ENCODE measurements at places on chromosomes 5 and 9. TPM values are rescaled to one million over a fixed set of nuclear protein-coding genes. Genes with fewer than 3 reads are reported as not detected.
A peak's percentile ranks its signal among the peaks of the same experiment; 100 is the strongest.

- H3K27ac ChIP-seq, result no peak overlapping the region
- DNase-seq, result no peak
- H3K27me3 ChIP-seq, result no peaks in the 10 kb centered on the region
Observed at GRCh38 chr9:127913682-127914081, 3.2 kb downstream of the ST6GALNAC4 start.

DNA sequence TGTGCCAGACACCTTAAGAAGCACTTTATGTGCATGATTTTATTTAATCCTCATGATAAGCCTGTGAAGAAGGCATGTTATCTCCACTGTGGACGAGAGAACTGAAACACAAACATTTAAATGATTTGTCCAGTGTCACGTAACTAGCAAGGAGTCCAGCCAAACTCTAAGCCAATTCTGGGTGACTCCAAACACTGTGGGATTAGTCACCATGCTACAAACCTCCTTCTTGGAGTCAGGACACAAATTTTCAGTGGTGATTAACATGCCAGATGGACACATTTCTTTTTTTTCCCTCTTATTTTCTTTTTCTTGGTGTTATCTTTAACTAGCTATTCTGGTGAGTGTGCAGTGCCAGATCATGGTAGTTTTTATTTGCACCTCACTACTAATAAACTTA is 316.8 kb downstream of the NDUFS4 start:
- no peaks in the 10 kb centered on the region for H3K4me1 ChIP-seq
- no peak for DNase-seq
- H3K27me3 ChIP-seq, result no peaks in the 10 kb centered on the region
- no peak overlapping the region for H3K27ac ChIP-seq
- no peaks in the 10 kb centered on the region for H3K36me3 ChIP-seq
- no peak overlapping the region for H3K4me3 ChIP-seq

DNA sequence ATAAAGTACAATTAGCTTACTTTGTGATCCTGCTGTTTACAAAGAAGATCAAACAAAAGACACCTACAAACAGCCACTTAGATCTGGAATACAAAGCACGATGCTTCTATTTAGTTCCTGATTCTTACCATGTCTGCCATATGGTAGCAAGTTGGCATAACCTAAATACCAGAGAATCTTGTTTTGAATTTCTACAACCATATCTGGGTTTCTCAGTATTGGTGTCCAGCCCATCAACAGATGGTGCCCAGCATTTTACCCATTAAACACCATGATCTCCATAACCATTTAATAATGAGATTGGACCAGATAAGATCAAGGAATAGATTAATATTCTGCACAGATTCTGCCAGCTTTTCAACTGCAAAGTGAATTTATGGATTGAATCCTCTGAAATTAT is 29.8 kb downstream of the SLC24A2 start:
- H3K4me3 ChIP-seq, result no peak overlapping the region
- no peaks in the 10 kb centered on the region for H3K27me3 ChIP-seq
- H3K27ac ChIP-seq, result no peak overlapping the region
- DNase-seq, result no peak
- H3K36me3 ChIP-seq, result no peaks in the 10 kb centered on the region

- no peak overlapping the region for H3K4me3 ChIP-seq
- no peak overlapping the region for H3K27ac ChIP-seq
- no peaks in the 10 kb centered on the region for H3K27me3 ChIP-seq
Observed at GRCh38 chr5:95878417-95879323, 56.1 kb upstream of the GLRX start.

DNA sequence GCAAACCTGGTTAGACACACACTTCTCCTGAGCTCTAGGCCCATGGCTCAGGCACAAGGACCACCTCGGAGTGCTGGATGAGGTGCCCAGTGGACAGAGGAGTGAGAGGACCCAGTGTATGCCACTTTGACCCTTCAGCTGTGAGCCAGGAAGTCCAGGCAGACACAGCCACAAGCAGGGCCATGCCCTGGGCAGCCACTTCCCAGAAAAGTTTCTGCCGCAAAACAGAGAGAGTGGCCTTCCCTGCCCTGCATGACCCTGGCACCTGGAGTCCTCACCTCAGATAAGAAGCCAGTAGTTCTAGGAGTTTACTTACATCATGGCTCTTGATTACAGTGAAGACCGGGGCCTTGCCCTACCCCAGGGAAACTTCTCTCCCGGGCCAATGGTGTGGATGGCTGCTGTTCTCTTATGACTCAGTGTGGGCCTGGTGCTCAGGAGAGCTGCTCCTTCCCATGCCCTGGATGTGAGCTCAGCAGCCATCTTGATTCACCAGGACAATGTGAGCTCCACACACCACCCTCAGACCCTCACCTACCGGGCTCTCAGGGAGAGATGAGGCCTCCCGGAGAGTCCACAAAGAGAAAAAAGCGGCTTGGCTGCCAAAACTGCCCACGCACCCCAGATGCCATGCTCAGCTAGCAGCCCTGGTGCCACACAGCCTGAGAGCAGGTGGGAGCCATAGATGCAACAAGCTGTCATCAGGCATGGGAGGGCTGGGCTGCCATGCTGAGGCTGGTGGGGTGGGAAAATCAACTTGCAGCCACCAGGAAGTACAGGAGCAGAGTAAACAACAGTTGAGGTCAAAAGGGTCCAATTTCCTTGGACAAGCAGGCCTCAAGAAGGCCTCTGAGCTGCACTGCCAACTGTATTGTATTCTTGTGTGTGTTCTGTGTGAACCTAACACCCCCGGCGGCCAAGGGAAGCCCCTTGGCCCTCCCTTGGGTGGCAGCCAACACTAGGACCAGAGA is 11.7 kb upstream of the IRF1 start:
- peak overlapping the region; percentile 47 for H3K27ac ChIP-seq
- no peaks in the 10 kb centered on the region for H3K27me3 ChIP-seq
- no peak overlapping the region for H3K4me3 ChIP-seq
- no peaks in the 10 kb centered on the region for H3K36me3 ChIP-seq
- H3K4me1 ChIP-seq, result peaks cover 54% of the 10 kb centered on the region

DNA sequence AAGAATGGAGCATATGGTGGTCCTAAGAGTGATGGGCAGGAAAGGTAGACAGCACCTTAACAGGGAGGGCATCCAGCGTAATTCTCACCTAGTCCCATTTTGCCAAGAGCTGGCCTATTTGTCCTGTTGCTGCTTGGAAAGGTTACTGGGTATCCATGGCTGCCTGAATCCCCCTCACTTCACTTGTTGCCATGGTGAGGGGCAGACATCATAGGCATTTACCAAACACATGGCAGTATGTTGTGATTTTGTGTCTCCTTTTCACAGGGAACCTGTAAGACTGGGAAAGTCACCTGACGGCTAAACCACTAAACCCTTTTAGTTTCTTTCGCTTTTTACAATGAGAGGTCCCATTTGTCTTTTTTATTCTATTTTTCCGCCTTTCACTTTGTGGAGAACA is 227.1 kb downstream of the CD180 start:
- H3K27ac ChIP-seq, result no peak overlapping the region
- no peak for DNase-seq
- H3K36me3 ChIP-seq, result no peaks in the 10 kb centered on the region
- no peak overlapping the region for H3K4me3 ChIP-seq
- H3K4me1 ChIP-seq, result no peaks in the 10 kb centered on the region
- no peaks in the 10 kb centered on the region for H3K27me3 ChIP-seq

- H3K27me3 ChIP-seq, result no peaks in the 10 kb centered on the region
- no peak for DNase-seq
- H3K36me3 ChIP-seq, result no peaks in the 10 kb centered on the region
- H3K27ac ChIP-seq, result no peak overlapping the region
- no peaks in the 10 kb centered on the region for H3K4me1 ChIP-seq
Observed at GRCh38 chr5:109533751-109534272, 124.0 kb upstream of the PJA2 start.

DNA sequence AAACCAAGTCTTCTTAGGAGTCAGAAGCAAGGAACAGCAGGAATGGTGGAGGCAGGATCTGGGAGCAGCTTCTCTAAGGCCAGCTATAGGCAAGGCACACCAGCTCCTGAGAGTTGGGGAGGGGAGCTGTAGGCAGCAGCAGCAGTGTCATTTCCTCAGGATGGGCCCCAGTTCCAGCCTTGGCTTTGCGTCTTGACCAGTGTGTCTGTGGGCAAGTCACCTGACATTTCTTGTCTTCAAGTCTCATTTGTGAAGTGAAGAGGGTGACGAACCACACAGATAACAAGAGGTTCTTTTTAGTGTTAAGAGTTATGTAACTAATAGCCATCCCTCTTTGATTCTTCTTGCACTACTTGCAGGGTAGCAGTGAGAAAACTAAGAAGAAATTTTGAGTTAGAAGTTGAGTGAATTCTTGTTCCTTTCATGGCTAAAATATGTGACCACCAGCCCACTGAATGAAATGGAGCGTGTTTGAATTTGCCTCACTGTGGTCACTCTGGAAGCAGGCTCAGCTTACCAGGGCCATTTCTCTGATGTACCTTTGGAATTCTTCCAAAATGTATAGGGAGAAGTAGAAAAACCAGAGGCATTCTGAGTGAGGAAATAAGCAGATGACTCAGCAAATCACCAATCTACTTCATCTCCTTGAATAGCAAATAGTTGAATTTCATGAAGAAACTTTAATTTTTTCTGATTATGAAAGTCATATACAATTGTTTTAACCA is 42.4 kb downstream of the RHOBTB3 start:
- H3K4me1 ChIP-seq, result peaks cover 39% of the 10 kb centered on the region
- H3K36me3 ChIP-seq, result peaks cover 9% of the 10 kb centered on the region
- H3K27ac ChIP-seq, result no peak overlapping the region
- H3K4me3 ChIP-seq, result no peak overlapping the region
- no peaks in the 10 kb centered on the region for H3K27me3 ChIP-seq

DNA sequence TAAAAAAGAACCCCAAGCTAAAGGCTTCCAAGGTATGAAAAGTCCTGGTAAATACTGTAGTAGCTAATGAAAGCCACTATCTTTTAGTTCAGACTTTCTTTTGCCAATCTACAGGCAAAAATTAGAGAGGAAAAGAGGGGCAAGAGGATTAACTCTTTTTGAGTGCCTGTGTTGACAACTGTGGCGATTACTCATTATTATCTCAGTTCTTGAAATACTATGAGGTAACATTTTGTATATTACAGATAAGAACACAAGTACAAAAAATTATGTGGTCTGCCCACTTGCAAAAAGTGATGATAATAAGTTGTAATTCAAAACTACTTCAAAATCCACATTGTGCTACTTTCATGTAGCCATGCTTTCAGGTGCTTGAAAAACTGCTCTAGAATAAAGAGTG is 144.0 kb downstream of the DTWD2 start:
- DNase-seq, result no peak
- H3K27ac ChIP-seq, result no peak overlapping the region
- H3K27me3 ChIP-seq, result no peaks in the 10 kb centered on the region
- H3K36me3 ChIP-seq, result no peaks in the 10 kb centered on the region

GRCh38 chr5:74587300-74587699 is 53.2 kb downstream of the ENC1 start:
- H3K4me1 ChIP-seq, result no peaks in the 10 kb centered on the region
- H3K27me3 ChIP-seq, result no peaks in the 10 kb centered on the region

DNA sequence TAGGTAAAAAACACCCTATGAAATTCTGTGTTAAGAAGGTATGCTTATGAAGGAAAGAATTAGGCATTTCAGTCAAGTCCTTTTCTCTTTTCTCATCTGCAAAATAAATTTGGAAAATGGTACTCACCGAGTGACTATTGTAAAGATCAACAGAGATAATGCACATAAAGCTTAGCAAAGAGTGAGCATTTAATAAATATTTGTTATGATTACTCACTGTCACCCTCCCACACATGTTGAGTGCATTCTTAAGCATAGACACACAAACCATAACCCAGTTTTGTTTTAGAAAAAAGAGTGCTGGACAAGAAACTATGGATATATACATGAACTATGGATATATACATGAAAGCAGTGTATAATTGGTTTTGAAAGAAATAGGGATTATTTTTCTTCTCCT is 54.7 kb upstream of the PRLR start:
- H3K36me3 ChIP-seq, result no peaks in the 10 kb centered on the region
- no peak overlapping the region for H3K4me3 ChIP-seq

The SOX30 gene
- not detected for total RNA-seq

The ZMAT2 gene
- total RNA-seq, result 27.0 TPM

The CA9 gene
- 21.8 TPM for total RNA-seq

The NRG2 gene
- total RNA-seq, result 6.5 TPM

The HOMER1 gene
- total RNA-seq, result 1.6 TPM

The NEUROG1 gene
- total RNA-seq, result not detected

The IL3 gene
- not detected for total RNA-seq

The CATSPER3 gene
- not detected for total RNA-seq

The SMIM32 gene
- not detected for total RNA-seq

Measured in body of pancreas (tissue), 4 donors.